ENCODE measurements at places on chromosomes 3 and 15.

GRCh38 chr15:48671103-48672022, 25.9 kb upstream of the FBN1 start:
- DNase-seq: no peak

DNA sequence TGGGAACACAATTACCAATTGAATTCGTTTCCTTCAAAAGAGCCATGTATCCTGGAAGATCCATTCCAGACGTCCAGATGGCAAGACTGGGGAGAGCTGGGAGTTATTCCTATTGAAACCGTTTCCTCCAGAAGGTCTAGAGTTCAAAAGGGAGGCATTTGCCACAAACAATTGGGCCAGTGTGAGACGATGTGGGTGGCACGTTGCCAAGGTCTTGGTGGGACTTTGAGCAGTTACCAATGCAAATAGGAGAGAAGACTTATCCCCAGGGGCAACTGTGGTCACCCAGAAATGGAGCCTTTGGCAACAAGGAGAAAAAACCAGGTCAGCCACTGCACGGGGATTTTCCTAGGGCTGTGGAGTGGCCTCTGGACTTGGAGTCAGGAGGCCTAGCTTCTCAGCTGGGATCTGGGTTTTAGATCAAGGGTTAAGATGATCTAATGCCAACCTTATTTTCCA, 29.6 kb upstream of the TLE3 start:
- DNase-seq: no peak

GRCh38 chr3:162710332-162711112, 1213.9 kb downstream of the OTOL1 start:
- DNase-seq: no peak

DNA sequence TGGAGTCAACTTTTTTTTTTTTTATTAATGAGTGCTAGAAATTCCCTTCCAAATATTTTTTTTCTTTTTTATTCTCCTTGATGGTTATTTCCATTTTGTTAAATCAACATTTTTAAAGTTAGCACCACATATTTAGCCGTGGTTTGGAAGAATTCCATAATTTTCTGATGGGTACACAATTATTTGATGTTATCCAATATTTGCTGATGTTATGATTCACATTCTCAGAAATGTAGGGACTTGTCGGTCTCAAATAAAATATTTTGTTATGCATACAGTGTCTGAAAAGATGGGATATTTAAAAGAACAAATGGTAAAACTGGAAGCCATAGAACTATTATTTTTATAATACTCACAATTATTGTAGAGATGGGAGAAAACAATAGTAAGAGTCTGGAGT, 911.5 kb upstream of the GBE1 start:
- DNase-seq: no peak

GRCh38 chr3:31247850-31248562, 284.7 kb upstream of the STT3B start:
- DNase-seq: peak; percentile 66

DNA sequence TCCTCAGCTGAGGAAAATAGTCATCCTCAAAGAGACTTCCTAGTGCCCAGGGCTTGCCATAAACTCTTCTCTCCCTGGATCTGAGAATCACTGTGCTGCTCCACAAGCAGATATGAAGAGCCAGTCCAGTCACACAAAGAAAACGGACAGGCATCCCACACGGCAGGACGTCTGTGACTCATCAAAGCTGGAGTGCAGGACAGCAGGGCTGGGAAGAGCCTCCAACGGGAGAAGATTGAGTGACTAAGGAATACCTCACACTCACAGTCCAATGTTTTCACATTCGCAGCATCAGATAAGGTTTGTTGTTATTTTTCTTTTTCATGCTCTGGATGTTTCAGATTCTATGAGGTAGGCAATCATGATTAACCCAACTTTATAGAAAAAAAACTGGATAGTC, 57.8 kb downstream of the NEK10 start:
- no peak for DNase-seq

DNA sequence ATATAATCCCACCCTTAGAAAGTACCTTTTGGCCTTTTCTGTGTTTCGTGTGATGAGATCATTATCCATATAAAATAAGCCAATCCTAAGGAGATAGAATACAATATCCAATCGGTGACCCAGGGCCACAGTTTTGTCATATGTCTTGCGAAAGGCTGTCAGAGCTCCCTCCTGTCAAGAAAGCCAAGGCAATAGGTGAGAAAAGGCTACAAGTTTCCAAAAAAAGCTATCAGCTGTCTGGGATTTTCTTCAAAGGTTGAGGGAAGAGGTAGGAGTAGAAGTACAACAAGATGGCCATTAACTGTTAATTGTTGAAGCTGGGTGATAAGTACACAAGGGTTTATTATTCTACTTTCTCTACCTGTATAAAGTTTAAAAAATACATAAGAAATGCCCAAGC, 4.0 kb downstream of the PSMD6 start:
- no peak for DNase-seq

- peak; percentile 86 for DNase-seq
Observed at GRCh38 chr3:108124337-108125152, 33.7 kb upstream of the CD47 start.

- DNase-seq: no peak
Observed at GRCh38 chr3:129598000-129598381, 8.5 kb downstream of the PLXND1 start.

GRCh38 chr15:70264014-70264582, 166.4 kb upstream of the TLE3 start:
- DNase-seq: no peak

DNA sequence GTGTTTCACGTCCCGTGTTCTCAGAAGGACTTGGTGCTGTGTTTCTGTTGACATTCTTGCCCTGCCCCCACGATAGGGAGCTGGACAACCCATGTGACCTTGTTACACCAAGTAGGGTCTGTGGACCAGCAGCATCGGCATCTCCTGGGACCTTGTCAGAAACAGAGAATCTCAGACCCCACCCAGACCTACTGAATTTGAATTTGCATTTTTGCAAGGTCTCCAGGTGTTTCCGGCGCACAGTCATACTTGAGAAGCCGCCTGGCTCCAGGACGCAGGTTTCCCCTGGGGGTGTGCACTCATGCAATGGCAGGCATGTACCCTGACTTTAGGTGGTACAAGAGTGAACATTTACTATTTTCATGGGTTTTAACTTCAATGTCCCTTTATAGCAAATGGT, 117.9 kb downstream of the TLE3 start:
- DNase-seq: no peak

DNA sequence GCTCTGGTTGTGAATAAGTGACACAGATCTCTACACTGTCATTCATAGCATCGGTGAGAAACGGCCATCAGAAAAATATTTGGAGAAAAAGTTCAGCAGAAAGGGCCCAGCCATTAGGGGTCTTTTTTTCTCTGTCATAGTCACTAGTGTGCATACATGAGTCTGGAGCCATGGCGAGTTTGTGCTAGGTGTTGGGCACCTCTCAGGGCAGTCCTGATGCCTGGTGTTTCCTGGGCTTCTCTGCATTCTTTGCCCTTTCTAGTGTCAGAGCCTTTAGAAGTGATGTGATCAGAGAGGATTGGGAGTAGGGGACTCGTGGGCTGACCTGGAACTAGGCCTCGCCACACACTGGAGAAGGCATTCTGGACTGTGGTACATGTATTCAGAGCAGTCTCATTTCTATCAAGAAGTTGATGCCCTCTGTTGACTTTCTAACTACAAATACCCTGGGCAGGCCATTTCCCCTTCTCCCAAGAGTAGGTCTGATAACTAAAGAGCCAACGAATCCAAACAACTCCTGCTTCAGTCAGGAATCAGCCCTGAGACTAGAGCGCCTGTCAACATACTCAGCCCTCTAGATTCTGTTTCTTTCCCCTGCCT, 1.6 kb downstream of the KY start:
- DNase-seq: no peak

DNA sequence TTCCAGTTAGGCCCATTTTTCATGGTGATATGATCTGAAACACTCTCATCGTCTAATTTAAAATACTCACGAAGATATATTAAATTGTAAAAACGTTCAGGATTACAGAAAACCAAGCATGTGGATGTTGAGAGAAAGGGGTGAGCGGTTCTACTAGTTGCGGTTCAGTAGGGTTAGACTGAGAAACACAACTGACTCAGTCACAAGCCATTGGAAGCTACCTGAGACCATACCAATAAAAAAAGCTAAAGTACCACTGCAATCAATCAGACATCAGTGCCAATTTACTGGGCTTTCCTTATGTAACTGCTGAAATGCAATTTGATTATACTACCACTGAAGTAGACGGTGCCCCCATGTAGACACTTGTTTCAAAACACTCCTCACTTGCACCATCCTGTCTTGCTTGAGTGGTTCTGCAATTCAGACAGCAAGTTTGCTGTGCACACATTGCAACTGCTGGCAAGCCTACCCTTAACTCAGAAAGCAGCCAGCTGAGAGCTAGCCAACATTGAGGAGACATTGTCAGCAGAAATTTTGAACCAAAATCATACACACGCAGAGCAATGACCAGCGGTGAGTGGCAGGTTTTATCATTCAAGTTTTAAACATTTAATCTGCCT, 368.7 kb upstream of the ARHGEF26 start:
- DNase-seq: no peak

- DNase-seq: peak; percentile 1
Observed at GRCh38 chr3:29949940-29950616, 656.3 kb upstream of the TGFBR2 start.

GRCh38 chr3:155465664-155466063, 172.2 kb upstream of the STRIT1 start:
- DNase-seq: no peak

GRCh38 chr3:123952844-123953520, 8.0 kb downstream of the CCDC14 start:
- no peak for DNase-seq

DNA sequence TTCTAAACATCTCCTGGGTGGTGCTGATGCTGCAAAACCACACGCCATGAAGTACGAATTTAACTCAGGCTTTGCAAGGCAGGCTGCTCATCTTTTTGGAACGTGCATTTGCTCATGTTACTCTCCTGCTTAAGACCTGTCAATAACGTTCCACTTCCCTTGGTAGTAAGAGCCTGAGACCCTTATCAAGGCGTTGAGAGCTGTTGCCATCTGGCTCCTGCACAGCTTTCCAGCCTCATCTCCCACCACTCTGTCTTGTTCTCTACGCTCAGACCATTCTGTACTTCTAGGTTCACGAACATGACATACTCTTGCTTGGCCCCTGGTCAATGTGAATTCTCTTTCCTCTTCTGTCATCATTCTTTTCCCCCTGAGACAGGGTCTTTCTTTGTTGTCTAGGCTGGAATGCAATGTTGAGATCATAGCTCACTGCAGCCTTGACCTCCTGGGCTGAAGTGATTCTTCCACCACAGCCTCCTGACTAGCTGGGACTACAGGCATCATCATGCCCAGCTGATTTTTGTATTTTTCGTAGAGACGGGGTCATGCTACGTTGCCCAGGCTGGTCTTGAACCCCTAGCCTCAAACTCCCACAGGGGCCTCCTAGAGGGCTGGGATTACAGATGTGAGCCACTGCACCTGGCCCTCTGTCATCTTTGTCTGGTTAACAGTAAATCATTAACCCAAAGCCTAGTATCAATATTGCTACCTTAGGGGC, 202.8 kb downstream of the CADPS start:
- no peak for DNase-seq

DNA sequence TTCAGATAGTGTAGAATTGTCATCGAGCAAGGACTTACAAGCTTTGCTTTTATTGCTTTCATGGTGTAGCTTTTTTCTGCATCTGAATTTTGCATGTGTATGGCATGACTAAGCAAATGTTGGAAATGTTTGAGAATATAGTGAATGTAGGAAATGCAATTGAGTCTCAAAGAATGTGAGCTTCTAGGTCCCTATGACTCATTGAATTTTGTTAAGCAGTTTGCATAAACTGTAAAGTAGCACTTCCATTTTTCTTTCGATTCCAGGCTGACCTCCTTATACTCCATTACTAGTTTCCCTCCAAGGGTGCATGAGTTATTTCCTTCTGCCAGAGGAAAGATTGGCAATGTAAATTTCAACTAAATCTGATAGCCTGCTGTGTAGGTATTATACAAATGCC, 619.2 kb downstream of the DIPK2A start:
- no peak for DNase-seq

DNA sequence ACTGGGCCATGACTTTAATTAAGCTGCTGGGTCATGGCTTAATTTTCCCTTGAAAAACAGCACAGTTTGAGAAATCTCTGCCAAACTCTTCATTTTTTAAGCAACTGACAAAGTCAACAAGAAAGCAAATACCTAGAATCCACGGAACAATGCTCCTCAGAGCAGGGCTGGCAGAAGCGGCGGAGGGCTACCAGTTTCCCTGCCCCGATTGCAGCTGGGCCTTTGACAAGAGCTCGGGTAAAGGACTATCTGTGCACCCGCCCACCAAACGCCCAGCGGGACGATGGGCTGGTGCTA, 1.2 kb downstream of the GOLIM4 start:
- no peak for DNase-seq

DNA sequence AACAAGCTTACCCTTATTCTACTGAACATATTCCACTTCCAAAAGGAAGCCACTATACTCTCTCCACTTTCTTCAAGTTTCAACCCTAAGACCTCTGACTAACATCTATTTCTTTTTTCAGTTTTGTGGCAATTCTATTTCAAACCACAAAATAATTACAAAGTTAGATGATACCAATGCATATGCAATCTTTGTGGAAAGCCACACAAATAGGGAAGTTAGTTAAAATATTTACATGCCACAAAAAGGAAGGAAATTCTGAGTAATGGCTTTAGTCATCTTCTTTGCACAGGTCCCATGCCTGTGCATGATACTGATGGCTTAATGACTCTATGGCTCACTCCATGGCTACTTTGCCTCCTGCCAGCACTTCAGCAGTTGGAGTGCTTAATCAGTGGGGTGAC, 57.0 kb upstream of the MCTP2 start:
- DNase-seq: peak; percentile 65

DNA sequence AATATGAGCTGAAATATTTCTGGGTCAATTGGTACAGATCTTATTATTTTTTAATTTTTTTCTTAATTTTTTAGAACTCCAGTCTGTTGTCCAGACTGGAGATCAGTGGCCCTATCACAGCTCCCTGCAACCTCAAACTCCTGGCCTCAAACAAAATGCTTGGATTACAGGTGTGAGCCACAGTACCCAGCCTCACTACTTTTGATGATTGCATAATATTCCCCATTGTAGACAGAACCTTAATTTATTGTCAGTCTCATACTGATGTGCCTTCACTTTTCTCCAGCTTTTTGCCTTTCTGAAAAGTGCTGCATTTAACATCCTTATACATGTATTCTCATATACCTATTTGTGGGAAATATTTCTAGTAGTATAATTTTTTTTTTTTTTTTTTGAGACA, 144.9 kb downstream of the LIPC start:
- DNase-seq: no peak

GRCh38 chr15:69780981-69781380, 316.7 kb downstream of the TLE3 start:
- no peak for DNase-seq

- no peak for DNase-seq
Observed at GRCh38 chr3:116469546-116469945, 24.3 kb upstream of the LSAMP start.

Data from activated CD4-positive, alpha-beta T cell treated with anti-CD3 and anti-CD28 coated beads, Interleukin-2, Interleukin-6, amounts not matched to agents 100 ng/mL and 50 ng/mL, durations not matched to agents 16 hours and 8 hours (primary cell).